H7 (cell line): ENCODE measurements at places on chromosomes 7 and 10. TPM values are rescaled to one million over a fixed set of nuclear protein-coding genes. Genes with fewer than 3 reads are reported as not detected.
A peak's percentile ranks its signal among the peaks of the same experiment; 100 is the strongest.

DNA sequence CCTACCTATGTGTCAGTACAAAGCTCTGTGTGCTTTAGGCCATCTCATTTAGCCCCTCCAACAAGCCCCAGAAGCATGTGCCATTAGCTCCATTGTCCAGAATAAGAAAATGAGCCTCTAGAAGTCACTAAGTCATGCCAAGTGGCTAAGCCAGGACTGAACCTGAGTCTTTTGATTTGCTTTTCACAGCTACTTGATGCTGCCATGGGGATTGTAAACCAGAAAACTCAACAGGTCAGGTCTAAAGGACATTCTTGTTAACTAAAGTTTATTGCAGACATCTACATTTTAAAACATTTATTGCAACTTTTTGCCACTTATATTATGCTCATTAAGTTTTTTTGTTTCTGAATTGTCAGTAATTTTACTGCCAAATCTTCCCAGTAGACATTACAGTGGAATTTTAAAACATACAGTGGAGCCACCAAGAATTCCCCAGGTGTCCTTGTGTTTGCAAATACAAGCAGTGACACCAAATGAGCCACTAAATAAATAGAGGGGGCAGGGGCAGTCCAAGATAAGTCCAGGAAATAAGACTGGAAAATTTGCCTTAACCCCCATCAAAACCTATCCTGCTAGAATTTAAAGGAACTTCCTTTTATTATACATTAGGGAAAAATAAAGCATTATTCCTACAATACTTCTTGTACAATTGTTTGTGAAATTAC, 115.9 kb downstream of the RAPGEF5 start:
- no peak for DNase-seq

DNA sequence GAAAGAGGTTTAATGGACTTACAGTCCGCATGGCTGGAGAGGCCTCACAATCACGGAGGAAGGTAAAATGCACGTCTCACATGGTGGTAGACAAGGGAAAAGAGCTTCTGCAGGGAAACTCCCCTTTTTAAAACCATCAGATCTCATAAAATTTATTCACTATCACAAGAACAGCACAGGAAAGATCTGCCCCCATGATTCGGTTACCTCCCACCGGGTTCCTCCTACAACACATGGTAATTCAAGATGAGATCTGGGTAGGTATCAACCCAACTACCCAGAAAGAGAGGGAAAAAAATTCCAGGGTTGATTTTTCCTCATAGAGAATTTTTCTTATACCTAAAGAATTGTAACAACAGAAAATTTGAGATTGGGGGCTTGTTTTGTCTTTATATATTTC, 13.9 kb downstream of the RAPGEF5 start:
- DNase-seq: no peak

- peak; percentile 21 for DNase-seq
Measured at GRCh38 chr7:80060218-80060806, 74.3 kb upstream of the GNAI1 start.

GRCh38 chr7:19404912-19405329, 259.7 kb upstream of the FERD3L start:
- no peak for DNase-seq

GRCh38 chr10:38174336-38174735, 80.2 kb downstream of the ZNF37A start:
- no peak for DNase-seq

DNA sequence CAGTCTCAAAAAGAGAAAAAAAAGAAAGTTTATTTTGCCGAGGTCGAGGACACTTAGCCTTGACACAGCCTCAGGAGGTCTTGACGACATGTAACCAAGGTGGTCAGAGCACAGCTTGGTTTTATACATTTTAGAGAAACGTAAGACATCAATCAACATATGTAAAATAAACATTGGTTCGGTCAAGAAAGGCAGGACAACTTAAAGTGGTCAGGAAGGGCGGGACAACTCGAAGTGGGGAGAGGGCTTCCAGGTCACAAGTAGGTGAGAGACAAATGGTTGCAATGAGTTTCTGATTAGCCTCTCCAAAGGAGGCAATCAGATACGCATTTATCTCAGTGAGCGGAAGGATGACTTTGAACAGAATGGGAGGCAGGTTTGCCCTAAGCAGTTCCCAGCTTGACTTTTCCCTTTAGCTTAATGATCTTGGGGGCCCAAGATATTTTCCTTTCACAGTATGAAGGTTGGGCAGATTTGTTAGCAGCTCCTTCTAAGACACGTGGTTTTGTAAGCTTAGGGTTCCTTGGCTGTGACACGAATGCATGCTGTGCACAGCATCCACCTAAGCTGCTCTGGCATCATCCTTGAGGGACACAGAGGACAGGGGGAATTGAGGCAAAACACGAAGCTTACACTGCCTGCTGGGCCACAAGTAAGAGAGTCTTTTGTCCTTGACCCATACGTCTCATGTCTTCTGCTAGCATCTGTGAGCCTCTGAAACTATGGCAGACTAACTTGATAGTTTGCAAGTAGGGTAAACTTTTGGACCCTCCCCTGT, 3.3 kb upstream of the VDAC2 start:
- no peak for DNase-seq

DNA sequence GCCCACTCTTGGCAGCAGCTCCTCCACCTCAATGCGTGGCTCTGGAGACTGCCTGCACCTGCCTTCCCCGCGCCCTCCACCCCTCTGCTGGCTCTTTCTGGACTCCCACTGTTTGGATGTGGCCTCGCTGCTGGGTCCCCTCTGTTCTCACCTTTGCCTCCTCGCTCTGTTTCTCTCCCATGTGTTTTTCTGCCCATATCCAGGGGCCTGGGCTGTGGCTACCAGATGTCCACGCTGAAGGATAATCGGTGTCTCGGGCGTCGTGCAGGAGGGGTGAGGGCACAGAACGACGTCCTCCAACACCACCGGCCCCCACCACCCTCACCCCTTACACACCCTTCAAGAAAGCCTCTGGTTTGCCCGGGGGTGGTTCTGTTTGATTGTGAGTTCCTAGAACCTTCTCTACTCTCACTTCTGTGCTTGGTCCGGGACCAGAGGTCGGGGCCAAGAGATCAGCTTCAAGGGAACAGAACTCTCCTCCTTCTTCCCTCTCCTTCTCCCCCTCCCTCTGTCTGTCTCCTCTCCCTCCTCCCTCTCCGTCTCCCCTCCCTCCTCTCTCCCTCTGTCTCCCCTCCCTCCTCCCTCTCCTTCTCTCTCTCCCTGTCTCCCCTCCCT, 31.7 kb downstream of the AP5Z1 start:
- no peak for DNase-seq

GRCh38 chr7:116089293-116089692, 58.7 kb upstream of the TFEC start:
- no peak for DNase-seq

GRCh38 chr10:29479081-29479925, 155.5 kb downstream of the SVIL start:
- DNase-seq: no peak

DNA sequence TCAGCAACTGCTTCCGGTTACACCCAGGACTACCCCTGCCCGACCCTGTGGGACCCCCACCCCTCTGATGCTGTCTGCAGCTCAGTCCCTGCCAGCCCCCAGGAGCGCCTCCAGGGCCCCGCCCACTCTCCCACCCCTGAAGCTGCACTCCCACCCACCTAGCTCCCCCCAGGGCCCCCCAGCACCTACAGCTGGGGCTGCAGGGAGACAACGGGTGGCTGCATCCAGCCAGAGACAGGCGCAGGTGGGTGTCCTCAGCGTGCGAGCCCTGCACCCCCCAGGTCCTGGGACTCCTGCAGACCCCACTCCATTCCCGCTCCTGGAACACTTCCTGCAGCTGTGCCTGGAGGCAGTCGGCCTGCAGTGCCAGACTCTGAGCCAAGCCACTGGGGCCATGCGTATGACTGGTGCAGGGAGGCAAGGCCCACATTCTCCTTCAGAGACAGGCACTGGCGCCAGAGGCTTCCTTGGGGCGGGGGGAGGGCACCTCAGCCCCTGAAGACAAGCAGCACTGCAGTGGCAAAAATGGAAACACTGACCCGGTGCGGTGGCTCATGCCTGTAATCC, 6.1 kb downstream of the CYP2W1 start:
- DNase-seq: no peak

DNA sequence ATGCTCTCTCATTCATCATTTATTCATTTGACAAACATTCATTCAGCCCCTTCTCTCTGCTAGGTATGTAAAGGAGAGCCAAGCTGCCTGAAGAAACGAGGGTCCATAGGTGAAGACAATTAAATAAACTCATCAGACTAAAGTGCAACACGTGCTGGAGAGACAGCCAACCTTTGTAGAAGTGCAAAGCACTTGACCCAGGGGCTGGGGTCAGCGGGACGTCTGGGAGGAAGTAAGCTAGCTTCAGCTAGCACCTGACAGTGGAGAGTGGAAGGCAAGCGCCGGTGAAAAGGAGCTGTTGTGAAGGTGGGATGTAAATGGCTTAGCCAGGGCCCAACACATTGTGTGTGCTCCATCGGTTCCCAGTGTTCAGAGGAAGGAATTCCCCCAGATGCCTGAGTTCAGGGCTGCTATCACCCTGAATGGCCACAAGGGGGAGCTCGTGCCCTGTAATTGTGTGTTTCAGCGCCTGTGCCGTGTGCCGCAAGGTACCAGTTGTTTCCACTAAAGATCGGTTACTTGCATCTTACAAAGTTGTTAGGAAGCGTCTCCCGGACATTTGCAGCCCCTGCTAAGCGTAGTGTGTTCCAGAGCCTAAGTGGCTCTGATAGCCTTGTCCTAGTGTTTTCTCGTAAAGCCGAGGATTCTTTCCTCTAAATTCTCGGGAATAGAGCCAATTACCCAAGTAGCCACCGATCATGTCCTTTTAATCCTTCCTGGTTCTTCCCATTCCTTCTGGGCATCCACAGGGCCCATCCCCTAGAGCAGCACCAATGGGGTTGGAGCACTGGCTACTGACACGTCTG, 30.6 kb downstream of the TLX1 start:
- DNase-seq: peak; percentile 87

- no peak for DNase-seq
Measured at GRCh38 chr10:26509307-26509706, 71.2 kb downstream of the APBB1IP start.

DNA sequence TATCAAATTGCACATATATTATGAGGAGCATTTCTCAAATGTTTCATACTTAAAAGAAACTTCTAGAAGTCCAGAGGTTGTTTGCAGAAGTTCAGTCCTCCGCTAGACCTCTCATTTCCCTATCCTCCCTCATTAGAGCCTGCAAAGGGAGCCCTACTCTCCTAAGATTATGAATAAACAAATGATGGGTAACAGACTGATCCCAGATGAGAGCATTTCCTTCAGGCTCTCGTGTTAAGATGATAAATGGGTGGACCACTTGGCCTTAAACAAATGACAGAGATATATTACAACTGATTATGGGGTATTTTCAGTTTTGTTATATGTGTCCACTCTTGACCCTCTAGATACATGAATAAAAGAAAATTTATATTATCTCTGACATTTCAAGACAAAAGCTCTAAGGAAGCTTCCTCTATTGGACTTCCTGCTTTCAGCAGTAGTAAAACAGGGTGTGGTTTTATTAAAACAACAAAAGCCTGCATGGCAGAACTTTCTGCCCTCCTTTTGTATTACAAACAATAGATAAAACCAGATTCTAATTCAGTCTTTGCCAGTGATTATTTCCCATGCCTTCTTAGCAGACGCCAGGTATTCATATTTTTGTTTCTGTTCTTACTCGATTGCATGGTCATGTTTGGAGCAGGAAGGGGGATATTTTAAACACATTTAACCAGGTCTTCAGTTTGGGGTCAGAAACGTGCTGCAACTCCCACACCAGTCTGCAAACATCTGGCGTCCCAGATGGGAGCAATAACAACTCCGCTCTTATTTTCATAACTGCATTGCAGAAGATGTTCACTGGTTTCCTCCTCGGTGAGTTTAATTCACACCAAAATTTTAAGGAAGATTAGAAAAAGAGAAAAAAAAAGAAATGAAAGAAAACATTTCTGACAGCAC, 52.4 kb upstream of the FAM204A start:
- DNase-seq: no peak

DNA sequence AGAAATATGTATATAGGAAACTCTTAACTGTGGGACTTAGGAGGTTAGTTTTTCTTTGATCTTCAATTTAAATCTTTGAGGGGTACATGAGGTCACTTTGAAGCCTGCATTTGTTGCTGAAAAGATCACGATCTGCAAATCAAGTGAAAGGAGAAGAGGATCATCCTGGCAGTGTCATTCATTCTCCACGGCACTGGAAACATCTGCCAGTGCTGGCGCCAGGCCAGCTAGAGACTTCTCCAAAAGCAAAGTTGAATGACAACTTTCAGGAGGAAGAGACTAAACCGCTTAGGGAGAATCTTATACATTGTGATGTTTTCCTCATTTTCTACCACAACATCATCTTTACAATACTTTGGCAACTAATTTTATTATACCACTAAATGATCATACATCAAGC, 42.5 kb downstream of the MRC1 start:
- DNase-seq: no peak

DNA sequence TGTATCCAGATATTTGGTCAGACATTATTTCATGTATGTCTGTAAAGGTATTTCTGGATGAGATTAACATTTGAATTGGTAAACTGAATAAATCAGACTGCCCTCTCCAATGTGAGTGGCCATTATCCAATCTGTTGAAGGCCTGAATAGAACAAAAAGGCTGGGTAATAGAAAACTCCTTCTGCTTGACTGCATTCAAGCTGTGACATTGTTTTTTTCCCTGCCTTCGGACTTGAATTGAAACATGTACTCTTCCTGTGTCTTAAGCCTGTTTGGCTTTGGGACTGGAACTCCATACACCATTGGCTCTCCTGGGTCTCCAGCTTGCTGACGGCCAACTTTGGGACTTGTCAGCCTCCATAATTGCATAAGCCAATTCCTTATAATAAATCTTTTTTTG, 36.0 kb upstream of the ARHGAP21 start:
- DNase-seq: no peak

- DNase-seq: no peak
Measured at GRCh38 chr10:20977300-20977699, 80.2 kb upstream of the NEBL start.

KAZALD1 gene
- total RNA-seq: 11.9 and 22.0 TPM in 2 replicates

MYO3A gene
- total RNA-seq: 4.8 and 4.9 TPM in 2 replicates

LMOD2 gene
- total RNA-seq: not detected in 2 replicates

TMEM213 gene
- not detected in 2 replicates for total RNA-seq

C1GALT1 gene
- 55.9 and 101 TPM in 2 replicates for total RNA-seq

ST8SIA6 gene
- 1.8 and 2.9 TPM in 2 replicates for total RNA-seq

DKK1 gene
- 1.0 and 1.3 TPM in 2 replicates for total RNA-seq
